ENCODE measurements at places on chromosomes 12 and 14.

DNA sequence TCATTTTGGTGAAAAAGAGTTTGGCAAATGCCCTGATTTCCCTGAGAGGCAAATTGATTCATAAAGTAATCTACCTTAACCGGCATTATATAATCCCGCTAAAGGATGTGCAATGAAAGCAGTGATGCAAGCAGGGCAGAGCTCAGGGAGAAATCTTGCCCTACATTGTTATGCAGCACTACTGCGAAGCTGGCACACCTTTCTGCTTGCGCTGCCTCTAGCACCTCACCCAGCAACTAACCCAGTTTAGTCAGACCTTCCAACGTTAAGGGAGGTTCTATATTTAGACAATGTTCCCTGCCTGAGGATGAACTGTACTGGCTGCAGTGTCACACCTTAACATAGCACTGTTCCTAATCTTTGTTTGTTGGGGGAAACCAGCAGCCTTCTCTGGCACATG is 60.8 kb upstream of the CCDC196 start:
- DNase-seq, result no peak

DNA sequence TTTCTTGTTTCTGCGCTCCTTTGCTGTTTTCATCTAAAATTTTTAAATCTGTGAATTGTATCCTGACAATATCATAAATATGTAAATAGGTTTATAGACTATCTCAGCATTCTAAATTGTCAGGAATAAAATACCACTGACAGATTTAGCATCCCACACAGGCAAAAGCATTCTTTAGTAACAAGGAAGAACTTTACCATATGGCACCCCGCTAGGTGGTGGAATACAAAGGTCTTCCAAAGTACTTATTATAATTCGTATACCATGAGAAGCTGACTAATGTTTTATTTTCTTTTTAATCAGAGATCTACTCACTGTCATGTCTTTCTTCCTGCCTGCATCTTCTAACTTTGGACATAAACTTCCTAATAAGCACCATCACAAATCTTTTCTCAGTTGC is 328.8 kb upstream of the NOVA1 start:
- no peak for DNase-seq

- no peak for DNase-seq
Measured at GRCh38 chr14:72738161-72738611, 155.7 kb downstream of the DPF3 start.

GRCh38 chr12:33587784-33588712 is 148.4 kb upstream of the SYT10 start:
- no peak for DNase-seq

GRCh38 chr12:73598626-73599025 is 939.0 kb upstream of the ATXN7L3B start:
- no peak for DNase-seq

- DNase-seq, result no peak
Measured at GRCh38 chr14:74882103-74882920, 596 bp downstream of the DLST start.

- no peak for DNase-seq
Measured at GRCh38 chr12:12358528-12358927, 1.6 kb downstream of the BORCS5 start.

DNA sequence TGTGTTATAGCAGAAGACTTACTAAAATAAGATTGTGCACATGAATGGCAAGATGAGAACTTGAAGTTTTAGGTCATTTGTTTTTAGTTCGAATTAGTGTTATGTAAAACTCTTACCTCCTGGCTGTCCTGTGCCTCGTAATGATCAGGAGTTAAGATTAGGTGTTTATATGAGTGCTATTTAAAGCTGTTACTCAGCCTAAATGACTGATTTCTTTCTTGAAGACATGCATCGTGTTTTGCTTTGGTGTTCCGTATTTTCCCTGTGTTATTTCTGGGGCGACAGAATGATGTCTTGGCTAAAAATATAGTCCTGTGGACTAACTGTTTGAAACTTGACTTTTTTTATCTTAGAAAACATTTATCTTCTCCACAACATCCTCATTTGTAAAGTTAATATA is 22.1 kb downstream of the SCYL2 start:
- no peak for DNase-seq

GRCh38 chr14:100806386-100806785 is 19.5 kb upstream of the MEG3 start:
- DNase-seq, result no peak

- no peak for DNase-seq
Measured at GRCh38 chr12:49253033-49253623, 11.8 kb upstream of the TUBA1C start.

GRCh38 chr12:18419311-18419710 is 158.0 kb downstream of the PIK3C2G start:
- no peak for DNase-seq

GRCh38 chr12:86727160-86727559 is 471.0 kb upstream of the MGAT4C start:
- DNase-seq, result no peak

DNA sequence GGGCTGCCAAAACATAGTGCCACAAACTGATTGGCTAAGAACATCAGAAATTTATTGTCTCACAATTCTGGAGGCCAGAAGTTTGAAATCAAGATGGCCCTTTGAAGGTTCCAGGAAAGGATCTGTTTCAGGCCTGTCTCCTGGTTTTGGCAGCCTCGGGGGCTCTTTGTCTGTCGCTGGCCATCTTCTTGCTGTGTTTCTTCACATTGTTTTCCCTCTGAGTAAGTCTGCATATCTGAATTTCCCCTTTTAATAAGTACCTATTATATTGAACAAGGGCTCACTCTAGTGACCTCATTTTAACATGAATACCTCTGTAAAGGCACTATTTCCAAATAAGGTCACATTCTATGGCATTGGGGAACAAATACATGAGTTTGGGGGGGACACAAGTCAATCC is 467.1 kb upstream of the MGAT4C start:
- no peak for DNase-seq

DNA sequence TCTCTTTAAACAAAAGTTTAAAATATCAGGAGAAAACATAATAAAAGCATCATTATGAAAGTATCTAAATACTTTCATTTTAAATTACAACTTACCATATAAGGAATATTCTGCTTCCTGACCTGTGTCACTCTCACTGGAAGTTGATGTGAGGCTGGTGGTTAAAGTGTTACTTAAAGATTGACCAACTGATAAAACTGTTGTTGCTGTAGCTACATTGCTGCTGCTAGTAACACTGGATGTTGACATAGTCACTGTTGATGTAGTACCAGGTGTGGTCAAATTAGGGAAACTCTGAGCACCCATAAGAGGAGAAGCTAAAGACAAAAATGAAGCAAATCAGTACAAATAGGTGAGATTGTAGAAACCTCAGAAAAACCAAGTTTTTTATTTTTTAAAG is 79.9 kb downstream of the HECTD1 start:
- no peak for DNase-seq

DNA sequence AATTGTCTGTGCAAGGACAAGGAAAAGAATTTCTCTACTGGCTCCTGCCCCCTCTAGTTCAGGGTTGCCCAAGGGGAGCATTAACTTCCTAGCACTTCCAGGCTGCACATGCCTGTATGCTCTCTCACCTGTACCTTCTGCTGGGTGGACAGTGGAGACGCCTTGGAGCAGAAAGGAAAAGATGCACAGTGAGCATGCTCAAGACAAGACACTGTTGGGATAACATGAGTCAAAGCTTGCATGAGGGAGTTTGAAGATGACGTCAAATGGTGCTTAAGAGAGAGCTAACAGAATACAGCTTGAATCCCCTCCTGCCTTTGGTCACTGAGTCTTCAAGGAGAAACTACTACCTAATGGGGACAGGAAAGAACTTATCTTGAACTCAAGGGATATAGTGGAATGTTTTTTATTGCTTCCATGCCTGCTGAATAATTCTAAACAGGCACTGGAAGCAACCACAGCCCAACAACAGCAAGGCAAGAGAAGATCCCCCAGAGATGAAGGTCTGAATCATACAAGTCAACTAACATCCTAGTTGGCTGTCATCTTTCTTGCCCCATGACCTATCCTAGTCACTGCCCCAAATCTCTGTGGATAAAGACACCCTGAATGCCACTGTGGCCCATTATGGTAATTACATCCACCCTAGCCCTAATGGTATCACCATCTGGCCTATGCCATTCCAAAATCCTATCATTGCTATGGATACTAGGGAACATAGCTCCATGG is 23.5 kb downstream of the RPS6KA5 start:
- no peak for DNase-seq

- no peak for DNase-seq
Measured at GRCh38 chr14:63650256-63650952, 8.7 kb upstream of the WDR89 start.

- DNase-seq, result no peak
Measured at GRCh38 chr14:89292579-89293313, 124.3 kb downstream of the FOXN3 start.

DNA sequence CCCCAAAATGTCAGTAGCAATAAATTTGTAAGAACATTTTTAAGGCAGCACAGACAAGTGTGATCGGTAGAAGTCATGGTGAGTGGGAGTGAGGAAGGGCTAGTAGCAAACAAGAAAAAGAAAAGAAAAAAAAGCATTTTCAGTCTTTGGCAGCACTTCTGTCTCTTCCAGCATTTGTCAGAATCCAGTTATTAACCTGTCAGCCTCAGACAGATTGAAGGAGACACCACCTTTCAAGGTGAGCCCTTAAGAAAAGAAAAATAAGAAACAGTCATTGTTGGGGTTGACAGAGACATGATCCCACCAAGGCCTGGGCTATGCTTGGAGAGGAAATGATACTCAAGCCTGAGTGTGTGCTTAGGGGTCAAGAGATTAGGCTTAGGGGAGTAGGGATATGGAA is 947.4 kb downstream of the NRXN3 start:
- DNase-seq, result no peak

GRCh38 chr14:34711796-34712712 is 2.3 kb downstream of the CFL2 start:
- DNase-seq, result no peak

DNA sequence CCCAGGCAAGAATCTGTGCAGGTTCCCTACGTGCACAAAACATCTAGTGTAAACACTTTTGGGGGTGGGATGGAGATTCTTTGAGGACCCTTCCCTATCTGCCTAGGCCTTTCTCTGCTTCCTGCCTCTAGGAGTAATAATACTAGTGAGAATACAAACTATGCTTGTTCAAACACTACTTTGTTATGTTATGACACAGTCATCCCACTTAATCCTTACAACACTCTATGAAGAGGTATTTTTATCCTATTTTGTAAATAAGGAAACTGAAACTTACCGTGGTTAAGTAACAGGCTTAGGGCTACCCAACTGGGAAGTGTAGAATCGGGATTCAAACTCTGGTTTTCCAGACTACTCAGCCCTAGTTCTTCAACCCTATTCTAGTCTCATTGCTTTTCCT is 96.5 kb downstream of the KCNA5 start:
- no peak for DNase-seq

- no peak for DNase-seq
Measured at GRCh38 chr12:41058266-41058665, 129.9 kb upstream of the PDZRN4 start.

DNA sequence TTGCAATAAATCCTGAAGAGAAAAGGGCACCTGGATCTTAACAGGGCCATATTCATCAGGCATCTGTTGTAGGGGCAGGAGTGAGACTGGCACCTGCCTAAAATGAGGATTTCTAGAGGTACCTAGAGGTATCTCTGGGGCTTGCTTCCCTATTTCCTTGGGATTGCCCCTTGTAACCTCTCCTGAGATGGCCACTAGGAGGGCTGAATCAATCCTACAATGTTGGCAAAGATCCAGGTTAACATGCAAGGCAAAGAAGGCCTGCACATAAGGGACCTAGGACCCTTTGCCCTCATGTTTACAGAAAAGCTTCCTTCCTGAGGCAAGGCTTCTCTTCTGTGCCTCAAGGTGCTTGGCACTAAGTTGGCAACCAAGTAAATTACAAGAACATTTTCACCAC is 25.8 kb upstream of the CLEC4E start:
- no peak for DNase-seq

GRCh38 chr14:51652168-51653078 is 713 bp downstream of the FRMD6 start:
- no peak for DNase-seq

GRCh38 chr12:69616025-69616424 is 5.3 kb upstream of the LRRC10 start:
- DNase-seq, result no peak

- DNase-seq, result no peak
Measured at GRCh38 chr14:78479127-78479780, 309.1 kb downstream of the NRXN3 start.

GRCh38 chr12:22626406-22626805 is 1.4 kb downstream of the ETNK1 start:
- no peak for DNase-seq

GRCh38 chr12:10851243-10851858 is 2.1 kb upstream of the PRR4 start:
- no peak for DNase-seq

- DNase-seq, result no peak
Measured at GRCh38 chr12:96064271-96064670, 28.9 kb upstream of the LTA4H start.

DNA sequence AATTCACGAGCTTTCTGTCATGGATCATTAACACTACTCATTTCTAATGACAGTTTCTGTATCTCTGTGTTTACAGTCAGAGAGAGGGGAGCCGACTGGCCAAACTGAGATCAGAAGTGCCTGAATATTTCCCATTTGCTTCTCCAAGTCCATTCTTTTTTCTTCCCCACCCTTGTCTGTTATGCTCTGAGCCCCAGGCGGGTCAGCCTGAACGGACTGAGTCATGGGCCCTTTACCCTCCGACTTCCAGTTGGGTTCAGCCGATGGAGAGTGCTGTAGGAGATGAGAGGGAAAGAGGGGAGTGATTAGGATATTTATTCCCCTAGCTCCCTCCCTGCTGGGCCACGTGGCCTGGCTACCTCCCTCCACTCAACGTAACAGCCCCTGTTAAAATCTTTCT is 104.7 kb downstream of the PAH start:
- no peak for DNase-seq

- DNase-seq, result no peak
Measured at GRCh38 chr12:113247123-113248050, 26.1 kb downstream of the TPCN1 start.
